ENCODE measurements at places on chromosomes 4 and X.

- DNase-seq, result no peak
These were observed 15.8 kb downstream of the MAOB start for GRCh38 chrX:43866423-43866822.

DNA sequence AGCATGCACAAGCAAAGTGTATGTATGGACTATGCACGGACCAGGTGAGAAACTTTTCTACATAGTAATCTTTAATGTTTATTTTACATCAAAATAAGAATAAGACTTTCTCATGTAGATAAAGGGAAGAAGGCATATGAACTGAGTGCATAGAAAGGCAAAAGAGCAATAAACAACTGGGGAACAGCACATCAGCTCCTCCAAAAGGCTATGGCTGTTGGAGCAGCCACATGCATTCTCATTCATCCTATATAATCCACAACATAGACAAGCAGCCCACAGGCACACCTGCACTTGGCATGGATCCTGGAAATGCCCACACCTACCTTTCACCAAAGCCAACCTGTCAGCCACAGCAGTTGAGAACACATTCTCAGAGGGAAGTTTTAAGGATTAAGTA lies 586.9 kb upstream of the INTU start:
- DNase-seq, result no peak

GRCh38 chr4:99815597-99816011 lies 1.0 kb upstream of the DAPP1 start:
- no peak for DNase-seq

DNA sequence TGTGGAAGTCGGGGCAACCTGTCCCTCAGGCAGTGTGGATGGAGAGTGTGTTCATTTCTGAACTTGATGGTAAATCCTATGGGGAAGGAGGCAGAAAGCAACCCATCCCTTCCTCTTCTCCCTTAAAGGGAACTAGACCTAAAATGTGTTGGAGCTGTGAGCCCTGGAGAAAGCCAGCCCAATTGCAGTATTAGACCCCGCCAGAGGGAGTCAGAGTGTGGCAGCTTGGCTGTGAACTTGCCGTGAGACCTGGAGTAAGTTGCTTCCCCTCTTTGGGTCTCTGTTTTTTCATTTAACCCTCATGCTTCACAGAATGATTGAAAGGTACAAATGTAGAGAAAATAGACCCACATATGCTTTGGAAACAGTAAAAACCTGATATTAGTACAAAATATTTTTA lies 108.7 kb upstream of the PAK3 start:
- no peak for DNase-seq

DNA sequence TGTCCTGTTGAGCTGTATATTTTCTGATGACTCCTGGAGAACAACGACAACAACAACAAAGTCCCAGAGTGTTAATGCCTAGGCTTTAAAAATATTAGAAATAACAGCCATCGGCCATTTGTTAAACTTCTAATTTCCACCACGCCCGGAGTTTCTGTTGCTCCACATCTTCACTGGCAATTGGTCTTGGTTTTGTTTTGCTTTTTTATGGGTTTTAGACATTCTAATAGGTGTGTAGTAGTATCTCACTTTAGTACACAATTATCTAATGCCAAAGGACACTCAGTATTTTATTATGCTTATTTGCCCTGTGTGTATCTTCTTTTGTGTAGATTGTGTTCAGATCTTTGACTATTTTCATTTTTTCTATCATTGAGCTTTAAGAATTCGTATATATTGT lies 5.0 kb downstream of the MAGEA12 start:
- DNase-seq, result no peak

DNA sequence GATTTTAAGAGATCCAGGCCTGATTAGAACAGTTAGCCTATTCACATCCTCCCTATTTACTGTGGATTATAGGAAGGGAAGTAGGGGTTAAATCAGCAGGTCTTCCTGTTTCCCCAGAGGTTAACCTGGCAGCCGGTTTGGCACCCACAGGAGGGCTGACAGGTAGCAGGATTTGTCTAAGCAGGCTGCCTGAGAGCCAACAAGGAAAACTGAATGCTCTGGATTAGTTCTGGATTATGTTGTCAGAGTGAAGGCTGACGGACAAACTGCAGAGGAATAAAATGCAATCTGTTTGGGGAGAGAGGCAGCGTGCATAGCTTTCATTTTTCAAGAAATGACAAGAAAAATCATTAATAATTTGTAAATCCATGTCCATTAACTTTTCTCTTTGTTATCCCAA lies 397.1 kb upstream of the FAM241A start:
- DNase-seq, result no peak

- no peak for DNase-seq
These were observed 174.2 kb upstream of the PABPC4L start for GRCh38 chr4:134375775-134376174.
